ENCODE measurements at places on chromosomes 4 and X. TPM values are rescaled to one million over a fixed set of nuclear protein-coding genes. Genes with fewer than 3 reads are reported as not detected.

DNA sequence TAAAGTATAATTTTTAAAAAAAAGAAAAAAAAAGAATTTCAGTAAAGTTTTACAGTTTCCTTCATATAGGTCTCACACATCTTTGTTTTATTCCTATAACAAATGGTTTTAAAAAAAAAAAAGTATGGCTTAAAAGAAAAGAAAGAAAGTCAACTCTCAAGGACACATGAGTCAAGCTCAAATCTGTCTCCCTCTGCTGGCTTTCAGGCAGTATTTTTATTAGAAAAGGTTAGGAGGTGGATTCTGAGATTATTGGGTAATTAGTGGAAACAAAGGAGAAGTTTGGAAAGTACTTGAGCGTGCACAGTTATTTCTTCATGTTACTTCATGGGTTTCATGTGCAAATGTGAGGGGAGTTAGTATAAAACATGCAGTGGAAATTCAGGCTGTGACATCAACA lies 36.6 kb upstream of the BTC start:
- no peak for DNase-seq

GRCh38 chrX:131729295-131729694 lies 185.4 kb downstream of the OR13H1 start:
- DNase-seq: no peak

TRAM1L1 gene
- total RNA-seq: 7.2 TPM

GRCh38 chr4:52576326-52576725 lies 82.8 kb downstream of the USP46 start:
- no peak for DNase-seq

GRCh38 chr4:143394739-143395453 lies 58.2 kb downstream of the GAB1 start:
- no peak for DNase-seq

RTL9 gene
- total RNA-seq: 0.48 TPM

MAGEA8 gene
- not detected for total RNA-seq

DNA sequence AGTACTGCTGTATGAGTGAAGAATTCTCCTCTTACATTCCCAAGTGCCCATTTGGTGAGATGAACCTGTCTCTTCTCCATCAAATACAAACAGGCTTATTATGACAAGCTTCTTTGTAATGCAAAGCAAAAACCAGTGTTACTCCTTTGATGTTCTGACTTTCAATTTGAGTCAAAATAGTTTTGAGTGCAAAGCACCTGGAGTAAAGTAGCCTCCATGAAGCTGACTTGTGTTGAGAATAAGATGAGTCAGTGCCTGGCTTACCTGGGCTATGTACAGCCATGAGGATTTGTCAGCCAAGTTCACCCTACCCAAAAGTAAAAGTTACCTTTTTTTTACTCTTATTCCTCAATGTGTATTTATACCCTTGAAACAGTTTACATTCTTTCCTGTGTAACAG lies 132.5 kb upstream of the FMR1 start:
- no peak for DNase-seq

All from urinary bladder (tissue), 4 donors.